ENCODE measurements at places on chromosomes 5 and 9.

DNA sequence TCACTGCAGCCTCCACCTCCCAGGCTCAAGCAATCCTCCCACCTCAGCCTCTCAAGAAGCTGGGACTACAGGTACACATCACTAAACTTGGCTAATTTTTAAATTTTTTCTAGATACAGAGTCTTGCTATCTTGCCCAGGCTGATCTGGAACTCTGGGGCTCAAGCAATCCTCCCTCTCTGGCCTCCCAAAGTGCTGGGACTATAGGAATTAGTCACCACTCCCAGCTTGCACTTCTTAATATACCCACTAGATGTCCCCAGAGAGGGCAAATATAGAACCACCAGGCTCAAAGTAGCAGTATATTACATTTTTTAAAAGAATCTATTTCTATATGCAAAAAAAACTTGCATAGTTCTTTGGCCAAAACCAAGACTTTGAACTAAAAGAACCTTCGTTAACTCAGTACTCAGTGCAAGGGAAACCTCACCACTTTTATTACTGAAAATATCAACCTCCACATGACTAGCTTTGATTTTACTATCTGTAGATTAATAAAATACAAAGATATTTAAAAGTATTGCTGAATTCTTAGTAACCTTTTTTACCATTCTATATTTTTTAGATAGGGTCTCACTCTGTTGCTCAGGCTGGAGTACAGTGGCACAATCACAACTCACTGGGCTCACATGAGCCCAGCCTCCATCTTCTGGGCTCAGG lies 25.8 kb upstream of the HSD17B3 start:
- no peak for DNase-seq

DNA sequence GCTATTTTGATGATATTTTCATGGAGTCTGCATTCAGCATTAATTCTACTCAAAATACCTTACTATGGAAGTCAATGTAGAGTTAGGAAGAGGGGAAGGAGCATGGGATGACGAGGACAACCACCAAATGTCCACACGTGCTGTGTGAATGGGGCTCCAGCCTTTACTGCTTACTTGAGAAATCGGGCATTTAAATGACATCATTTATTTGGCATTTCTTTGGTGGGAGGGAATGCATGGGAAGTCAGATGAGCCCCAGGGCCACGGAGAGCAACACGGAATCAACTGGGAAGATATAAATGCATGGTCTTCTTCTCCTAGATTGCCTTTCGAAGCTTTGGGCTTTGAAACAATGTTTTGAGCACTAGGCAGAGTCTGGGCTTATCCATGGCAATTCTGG lies 458.5 kb upstream of the KLF4 start:
- no peak for DNase-seq

GRCh38 chr9:115650768-115651167 lies 502.8 kb upstream of the PAPPA start:
- DNase-seq = no peak

- no peak for DNase-seq
These were observed 35.6 kb downstream of the MEF2C start for GRCh38 chr5:88847420-88847819.

DNA sequence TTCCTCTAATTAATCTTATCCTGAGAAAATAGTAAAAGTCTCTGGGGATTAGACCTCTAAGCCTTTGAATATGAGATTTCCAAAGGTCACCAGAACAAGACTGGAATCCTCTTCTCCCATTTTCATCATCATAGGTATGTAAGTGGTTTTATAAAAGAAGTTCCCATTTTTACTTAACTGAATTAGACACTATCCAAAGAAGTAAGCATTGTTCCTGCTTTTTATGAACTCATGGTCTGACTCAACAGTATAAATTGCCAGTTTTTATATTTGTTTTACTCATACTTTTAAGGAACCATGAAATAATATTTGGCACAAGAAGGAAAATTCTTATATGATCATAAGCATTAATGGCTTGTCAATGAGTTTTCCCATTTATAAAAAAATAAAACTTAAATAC lies 167.1 kb upstream of the ADRA1B start:
- no peak for DNase-seq

DNA sequence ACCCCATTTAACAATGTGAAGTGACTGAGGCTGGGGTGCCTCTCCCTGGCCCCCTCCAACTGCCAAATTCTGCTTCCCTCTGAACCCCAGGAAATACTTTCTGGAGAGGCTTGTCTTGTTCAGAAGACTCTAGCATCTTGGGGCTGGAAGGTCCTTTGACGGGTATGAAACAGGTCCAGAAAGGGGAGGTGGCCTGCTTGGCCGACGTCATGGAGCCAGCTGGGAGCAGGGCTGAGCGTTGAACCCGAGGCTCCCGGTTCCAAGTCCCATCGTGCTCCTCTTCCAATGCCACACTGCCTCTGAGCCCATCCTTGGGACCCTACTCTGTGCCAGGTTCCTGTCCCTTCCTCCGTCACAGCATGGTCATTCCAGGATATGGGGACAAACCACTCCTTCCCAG lies 46.9 kb downstream of the NDST1 start:
- DNase-seq = no peak

DNA sequence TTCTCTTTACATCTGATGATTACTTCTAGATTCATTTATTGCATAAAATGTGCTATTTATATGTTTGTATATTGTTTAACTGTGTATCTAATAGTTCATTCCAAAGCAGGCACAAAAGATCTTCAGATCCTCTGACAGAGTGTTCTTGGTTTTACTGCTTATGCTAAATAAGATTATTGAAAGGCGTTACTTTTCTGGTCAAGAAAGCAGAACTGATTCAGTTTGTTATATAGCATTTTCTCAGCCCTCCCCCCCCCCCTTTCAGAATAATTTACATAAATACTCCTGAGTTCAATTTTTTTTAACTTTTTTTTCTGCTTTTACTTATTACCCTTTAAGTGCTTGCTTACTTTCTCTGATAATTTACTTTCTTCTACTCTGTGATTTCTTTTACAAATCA lies 15.4 kb downstream of the CDC42SE2 start:
- DNase-seq = no peak

DNA sequence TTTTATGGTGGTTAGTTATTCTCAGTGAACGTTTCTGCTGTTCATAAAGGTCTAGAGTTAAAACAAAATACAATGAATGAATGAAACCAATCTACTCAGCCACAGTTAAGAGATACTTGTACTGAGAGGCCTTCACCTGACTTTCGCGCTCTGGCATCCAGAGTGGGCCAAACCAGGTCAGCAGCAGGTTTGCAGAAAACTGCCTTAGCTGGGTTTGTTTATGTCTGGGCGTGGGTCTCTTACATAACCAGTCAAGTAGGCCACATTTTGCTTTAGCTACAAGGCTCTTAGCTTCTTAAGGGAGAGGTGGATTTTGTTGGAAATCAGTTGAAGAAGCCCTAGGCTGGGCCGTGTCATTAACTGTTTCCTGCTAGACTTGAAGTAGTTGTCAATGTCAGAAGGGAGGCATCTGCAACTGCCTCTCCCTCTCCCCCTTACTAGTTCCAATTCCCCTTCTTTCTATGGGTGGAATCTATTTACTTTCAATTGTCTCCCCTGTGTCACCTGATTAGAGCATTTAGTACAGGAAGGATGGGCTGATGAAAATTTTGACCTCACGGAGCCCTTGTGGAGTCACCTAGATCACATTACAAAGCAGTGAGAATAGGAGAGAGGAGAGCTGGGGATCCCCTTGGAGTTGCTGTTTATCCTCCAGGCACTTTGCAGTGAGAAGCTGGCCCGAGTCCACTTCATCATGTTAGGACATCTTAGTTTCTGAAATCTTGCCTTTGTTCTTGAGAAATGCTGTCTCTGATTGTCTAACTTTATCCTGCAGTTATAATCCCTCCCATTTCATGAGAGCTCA lies 200.5 kb downstream of the ARHGEF28 start:
- peak; percentile 53 for DNase-seq

DNA sequence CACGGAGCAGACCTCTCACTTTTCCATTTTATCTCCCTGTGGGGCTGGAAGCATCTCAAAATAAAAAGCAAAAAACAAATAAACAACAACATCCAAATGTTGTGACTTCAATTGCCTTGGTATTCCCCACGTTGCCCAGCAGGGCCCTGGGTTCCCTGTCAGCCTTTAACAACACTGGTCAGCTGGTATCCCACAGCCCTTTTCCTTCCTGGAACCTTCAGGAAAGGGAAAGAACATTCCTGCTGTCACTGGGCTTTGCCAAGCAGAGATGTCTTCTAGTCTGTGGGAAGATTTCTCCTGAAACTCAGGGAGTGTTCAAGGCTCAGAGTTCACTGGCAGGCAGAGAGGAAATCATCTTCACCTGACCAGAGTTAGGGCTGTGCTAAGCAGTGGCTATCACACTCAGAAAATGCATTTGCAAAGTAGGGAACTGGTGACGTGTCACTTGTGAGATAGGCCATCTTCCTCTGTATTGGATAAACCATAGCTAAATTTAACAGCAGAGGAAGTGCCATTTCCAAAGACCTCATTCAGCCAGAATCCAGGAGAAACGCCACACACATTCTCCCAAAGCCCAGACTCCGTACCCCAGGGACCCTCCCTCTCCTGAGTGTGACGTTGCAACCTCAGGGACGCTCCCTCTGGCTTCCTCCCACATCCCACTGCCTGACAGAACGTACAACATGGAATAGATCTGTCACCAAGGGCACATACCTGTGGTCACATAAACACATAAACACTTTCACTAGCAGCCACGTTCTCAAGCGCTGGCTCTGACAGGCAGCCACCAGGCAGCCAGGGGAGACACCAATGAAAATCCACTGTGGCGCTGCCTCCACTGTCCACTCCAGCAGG lies 274.0 kb upstream of the DAPK1 start:
- no peak for DNase-seq

GRCh38 chr5:172919525-172920446 lies 39.4 kb upstream of the RPL26L1 start:
- peak; percentile 98 for DNase-seq

DNA sequence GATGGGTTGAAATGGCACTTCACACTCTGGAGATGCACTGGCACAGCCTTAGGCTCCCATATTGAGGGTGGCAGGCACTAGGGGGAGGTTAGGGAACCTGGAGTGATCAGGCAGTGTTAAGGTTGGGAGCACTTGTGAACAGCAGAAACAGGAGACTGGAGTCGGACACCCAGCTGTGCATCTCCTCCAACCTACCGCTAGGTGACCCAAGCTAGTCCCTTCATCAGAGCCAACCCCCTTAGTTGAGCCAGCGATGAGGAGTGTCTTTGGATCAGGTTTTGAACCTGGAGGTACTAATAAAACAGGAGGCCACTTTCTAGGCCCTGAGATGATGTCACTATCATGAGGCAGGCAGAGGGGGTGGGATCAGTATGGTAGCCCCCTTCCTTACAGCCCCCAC lies 1.7 kb downstream of the ACTL7B start:
- DNase-seq = no peak

- DNase-seq = no peak
These were observed 141.6 kb upstream of the RPS23 start for GRCh38 chr5:82419559-82420332.

- DNase-seq = no peak
These were observed 95.4 kb upstream of the MINAR2 start for GRCh38 chr5:129652349-129653056.

DNA sequence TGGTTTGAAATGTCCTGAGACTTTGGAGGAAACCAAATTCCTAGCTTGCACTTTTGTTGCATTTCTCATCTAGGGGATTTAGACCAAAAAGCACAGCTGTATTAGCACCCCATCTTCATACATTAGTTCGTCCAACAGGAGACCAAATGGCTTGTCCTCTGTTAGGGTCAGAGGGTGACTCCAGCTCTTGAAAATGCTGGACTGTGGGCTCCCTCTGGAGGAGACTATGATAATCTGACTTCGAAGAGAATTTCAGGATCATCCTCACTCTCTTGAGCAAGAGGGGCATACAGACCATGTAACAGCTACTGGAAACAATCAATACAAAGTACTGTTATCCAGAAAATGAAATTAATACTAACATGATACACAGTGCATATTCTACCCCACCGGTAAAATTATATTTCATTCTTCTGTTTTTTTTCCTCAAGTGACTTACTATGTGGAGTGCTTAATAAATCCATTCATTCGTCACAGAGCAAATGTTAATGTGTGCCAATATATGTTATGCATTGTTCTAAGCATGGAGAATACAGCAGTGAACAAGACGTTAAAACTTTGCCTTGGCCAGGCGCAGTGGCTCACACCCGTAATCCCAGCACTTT lies 63.7 kb upstream of the PPP2CA start:
- peak; percentile 38 for DNase-seq

DNA sequence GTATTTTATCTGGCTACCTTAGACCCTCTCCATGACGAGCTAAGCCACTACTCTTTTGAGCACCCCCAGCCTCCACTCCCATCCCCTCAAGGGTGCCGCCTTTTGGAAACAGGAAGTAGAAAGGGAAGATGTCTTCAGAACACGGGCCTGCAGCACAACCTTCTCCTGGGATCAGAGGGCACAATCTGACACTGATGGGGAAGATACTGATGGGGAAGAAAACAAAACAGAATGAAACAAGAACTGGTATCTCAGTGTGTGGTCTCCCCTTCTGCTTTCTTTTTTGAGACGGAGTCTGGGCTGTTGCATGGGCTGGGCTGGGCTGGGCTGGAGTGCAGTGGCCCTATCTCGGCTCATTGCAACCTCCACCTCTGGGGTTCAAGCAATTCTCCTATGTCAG lies 539.7 kb upstream of the DAP start:
- DNase-seq = no peak

GRCh38 chr9:92650839-92651621 lies 18.9 kb downstream of the IPPK start:
- DNase-seq = no peak

GRCh38 chr5:113806250-113806649 lies 292.8 kb downstream of the YTHDC2 start:
- DNase-seq = no peak

DNA sequence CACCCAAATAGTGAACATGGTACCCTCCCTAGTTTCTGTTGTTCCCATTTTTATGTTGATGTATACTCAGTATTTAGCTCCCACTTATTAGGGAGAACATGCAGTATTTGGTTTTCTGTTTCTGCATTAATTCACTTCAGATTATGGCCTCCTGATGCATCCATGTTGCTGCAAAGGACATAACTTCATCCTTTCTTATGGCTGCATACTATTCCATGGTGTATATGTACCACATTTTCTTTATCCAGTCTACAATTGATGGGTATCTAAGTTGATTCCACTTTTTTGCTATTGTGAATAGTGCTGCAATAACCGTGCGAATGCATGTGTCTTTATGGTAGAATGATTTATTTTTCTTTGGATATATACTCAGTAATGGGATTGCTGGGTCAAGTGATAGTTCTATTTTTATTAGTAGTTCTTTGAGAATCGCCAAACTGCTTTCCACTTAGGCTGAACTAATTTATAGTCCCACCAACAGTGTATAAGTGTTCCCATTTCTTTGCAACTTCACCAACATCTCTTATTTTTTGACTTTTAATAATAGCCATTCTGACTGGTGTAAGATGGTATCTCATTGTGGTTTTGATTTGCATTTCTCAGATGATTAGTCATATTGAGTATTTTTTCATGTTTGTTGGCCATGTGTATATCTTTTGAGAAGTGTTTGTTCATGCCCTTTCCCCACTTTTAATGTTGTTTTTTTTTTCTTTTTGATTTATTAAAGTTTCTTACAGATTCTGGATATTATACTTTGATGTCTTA lies 79.6 kb downstream of the SMIM15 start:
- DNase-seq = no peak
